ENCODE measurements at places on chromosomes 16 and 17.

DNA sequence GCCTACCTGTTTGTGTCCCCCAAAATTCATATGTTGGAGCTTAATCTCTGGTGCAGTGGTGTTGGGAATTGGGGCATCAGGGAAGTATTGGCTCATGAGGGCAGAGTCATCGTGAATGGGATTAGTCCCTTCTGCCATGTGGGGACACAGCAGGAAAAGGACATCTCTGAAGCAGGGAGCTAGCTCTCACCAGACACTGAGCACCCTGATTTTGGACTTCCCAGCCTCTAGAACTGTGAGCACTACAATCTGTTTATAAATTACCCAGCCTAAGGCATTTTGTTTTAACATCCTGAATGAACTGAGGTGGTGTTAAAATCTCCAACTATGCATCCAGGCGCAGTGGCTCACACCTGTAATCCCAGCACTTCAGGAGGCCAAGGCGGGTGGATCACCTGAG, 206.0 kb downstream of the SEC14L1 start:
- DNase-seq: no peak

DNA sequence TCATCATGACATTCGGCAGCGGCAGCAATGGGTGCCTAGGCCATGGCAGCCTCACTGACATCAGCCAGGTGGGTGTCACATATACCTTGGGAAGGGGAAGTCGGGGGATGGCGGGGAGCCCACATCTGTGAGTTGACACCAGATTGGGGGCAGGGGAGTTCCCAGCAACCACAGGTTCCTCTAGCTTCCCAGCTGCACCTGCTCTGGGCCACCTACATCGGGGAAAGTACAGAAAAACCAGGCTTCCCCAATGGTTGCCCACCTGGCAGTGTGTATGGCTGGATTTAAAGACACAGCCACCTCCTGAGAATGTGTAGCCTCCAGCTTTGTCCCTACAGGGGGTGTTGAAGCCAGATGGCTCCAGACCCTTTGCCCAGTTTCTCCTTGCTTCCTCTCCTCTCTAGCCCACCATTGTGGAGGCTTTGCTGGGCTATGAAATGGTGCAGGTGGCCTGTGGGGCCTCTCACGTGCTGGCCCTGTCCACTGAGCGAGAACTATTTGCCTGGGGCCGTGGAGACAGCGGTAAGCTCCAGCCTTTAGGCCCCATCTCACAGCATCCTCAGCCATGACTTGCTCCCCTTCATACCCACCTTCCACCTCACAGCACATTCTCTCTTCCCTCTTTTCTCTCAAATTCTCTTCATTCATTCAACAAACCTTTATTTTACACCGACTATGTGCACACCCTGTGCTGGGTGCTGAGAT, 5.0 kb upstream of the TRAF4 start:
- DNase-seq: no peak

DNA sequence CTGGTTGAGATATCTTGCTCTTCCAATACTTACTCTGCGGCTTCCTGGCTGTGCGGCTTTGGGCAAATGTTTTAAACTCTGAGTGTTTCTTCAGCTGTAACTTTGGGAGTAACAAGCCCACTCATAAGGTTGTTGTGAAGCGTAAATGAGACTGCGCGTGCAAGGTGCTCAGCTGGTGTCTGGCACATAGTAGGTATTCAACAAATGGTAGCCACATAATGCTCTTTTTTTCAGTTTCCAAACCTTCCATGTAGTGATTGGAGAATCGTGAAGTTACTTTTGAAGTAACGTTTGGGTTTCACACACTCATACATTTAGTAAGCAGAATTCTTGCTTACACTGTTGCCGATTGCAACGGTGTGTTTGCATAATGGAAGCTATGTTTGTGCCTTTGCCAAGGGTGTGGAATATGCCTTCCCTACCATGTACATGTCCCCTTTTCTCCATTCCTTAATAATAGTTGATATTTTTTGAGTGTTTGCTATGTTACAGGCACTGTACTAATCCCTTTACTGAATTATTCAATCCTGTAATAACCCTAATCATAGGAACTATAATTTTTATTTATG, 829 bp downstream of the DHRS7B start:
- DNase-seq: no peak

DNA sequence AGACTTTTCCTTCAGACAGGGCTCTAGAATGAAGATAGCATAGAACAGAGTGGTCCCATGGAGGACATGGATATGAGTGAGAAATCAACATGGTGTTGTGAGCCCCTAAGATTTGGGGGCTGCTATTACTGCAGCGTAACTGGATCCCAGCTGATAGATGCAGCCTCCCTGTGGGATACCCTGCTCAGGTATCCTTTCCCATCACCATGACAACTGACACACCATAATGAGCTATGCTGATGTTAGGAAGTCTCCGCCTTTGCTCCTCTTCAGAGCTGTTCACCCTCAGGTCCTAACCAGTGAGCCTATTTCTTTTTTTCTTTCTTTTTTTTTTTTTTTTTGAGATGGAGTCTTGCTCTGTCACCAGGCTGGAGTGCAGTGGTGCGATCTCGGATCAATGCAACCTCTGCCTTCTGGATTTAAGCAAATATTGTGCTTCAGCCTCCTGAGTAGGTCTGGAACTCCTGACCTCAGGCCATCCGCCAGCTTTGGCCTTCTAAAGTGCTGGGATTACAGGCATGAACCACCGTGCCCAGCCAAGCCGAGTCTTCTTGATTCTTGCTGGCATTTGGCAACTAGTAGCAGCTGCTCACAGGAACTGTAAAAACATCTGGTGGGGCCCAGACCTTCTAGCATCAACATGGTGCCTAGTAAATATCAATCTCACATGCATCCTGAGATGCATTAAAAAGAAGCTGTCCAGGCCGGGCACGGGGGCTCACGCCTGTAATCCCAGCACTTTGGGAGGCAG, 17.1 kb downstream of the STX4 start:
- no peak for DNase-seq

DNA sequence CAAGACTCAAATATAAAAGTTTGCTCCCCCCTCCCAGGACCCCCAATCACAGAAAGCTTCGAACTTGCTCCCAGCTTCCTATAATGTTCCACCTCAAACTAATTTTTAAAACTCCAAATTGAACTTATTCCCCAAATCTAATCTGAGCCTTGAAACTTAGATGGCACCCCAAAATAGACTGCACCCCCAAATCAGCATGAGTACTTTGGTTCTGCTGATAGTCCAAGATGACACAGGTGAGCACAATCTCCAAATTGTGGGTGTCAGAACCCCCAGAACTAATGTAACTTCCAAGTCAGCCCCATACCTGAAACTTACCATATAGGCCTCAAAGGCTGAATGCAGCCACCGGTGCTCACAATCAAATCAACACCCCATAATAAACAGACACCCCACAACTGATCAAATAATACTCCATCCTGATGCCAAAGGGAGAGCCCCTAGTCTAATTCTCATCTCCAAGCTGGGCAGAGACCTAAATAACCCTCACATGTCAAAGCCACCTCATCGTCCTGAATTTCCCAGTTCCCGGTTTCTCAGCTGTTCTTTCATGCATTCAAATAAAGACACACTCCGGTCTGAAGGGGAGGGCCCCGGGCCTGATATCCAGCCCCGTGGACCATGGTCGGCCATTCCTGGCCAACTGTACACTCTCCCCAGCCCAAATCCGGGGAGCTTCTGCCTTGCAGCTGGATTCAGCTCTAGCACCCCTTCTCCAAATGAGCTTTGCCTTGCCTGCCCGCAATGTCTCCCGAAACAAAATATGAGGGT, 1.8 kb upstream of the BCL6B start:
- DNase-seq: peak; percentile 56

DNA sequence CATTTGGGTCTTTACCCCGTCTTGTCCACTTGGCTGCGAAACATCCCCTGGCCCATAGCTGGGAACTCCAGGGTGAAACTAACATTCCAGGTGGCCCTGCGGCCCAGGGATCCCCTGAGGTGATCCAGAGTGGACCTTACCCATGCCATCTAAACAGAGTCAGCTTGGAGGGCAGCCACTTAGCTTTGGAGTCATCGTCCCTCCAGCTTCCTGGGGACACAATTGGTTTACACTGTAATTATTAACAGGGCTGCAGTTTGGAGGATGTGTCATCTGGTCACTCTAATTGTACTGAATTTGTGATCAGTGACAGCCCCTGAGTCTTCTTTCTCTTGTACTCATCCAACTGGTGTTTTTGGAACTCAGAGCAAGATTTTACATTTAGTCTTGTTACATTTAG, 149.9 kb downstream of the ENGASE start:
- no peak for DNase-seq

DNA sequence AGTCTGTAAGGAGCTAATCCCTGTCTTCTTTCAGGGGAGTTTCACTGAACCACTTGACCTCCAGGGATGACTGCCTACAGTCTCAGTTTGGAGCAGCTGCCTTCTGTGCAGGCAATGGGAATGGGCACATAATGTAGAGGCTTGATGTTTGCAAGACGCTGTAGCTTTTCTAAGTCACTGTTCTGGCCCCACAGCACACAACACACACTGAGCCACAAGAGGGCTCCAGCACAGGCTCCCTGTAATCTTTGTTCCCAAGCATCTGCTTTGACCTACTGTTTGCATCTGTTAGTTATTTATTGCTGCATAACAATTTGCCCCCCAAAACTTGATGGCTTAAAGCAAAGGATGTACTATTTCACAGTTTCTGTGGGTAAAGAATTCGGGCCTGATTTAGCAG, 419.0 kb upstream of the ASIC2 start:
- peak; percentile 71 for DNase-seq

GRCh38 chr17:80795754-80796153, 195.9 kb upstream of the CHMP6 start:
- DNase-seq: peak; percentile 38

DNA sequence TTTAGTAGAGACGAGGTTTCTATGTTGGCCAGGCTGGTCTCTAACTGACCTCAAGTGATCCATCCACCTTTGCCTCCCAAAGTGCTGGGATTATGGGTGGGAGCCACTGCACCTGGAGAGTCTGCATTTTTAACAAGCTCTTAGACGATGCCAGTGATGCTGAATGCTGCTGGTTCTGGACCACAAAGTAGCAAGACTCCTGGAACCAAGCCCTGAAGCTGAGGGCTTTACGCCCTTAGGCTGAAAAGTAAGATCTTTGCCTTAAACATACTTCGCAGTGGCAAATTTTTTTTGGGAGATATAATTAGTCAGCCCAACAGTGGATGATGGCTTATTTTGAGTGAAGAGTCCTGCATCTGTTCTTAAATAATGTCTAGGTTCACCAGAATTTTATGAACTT, 14.0 kb downstream of the METTL9 start:
- no peak for DNase-seq

- peak; percentile 80 for DNase-seq
Observed at GRCh38 chr17:45745601-45746494, 38.3 kb upstream of the CRHR1 start.

GRCh38 chr16:5415123-5415522, 317.5 kb upstream of the EEF2KMT start:
- peak; percentile 69 for DNase-seq

DNA sequence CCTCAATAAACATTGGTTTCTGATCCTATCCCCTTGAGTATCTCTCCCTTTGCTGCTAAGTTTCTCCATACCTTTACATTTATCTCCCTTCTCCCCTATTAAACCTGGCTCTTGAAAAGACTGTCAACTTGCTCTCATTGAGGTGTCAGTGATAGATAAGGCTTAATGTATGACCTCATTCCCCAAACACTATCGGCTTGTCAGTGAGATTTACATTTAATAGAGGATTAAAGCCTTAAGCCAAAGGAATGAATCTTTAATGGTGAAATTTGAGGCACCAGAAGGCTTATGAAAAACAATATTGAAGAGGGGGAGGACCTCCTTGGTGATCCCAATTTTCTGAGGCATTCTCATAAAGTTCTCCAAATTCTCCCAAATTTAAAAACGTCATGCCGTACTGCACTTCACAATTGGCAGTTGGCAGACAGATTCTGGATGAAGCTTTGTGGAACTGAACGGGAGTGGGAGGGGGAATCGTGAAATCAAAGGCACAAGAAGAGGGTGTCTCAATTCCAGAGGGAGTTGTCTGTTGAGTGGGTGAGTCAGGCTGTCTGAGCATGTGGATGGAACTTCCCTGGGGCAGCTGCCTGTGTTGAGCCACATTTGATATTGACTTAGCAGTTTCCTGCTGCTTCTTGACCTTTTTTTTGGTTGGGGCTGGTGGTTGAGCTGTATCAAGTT, 478.8 kb downstream of the NPIPA7 start:
- peak; percentile 70 for DNase-seq

DNA sequence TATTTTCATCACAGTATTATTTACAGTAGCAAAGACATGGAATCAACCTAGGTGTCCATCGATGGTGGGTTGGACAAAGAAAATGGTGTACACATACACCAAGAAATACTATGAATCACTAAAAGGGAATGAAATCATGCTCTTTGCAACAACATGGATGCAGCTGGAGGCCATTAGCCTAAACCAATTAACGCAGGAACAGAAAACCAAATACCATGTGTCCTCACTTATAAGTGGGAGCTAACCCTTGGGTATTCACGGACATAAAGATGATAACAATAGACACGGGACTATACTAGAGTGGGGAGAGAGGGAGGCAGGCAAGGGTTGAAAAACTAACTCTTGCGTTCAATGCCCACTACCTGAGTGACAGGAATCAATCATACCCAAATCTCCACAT, 41.0 kb downstream of the MRPS23 start:
- peak; percentile 7 for DNase-seq

GRCh38 chr17:9890124-9890523, 14.9 kb downstream of the RCVRN start:
- peak; percentile 96 for DNase-seq

DNA sequence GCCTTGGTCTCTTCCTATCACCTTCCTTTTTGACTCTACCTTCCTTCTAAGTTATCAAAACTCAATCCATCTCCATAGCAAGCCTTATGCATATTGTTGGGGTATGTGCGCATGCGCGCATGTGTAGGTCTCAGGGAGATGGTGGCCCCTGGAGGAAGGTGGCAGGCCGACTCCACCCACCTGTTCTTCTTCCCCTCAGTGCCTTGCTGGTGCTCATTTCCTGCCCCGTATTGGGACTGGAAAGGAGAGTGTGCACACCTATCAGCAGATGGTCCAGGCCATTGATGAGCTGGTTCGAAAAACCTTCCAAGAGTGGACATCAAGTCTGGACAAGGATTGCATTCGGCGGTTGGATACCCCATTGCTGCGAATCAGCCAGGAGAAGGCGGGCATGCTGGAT, 25.2 kb downstream of the DNAH2 start:
- no peak for DNase-seq

- no peak for DNase-seq
Observed at GRCh38 chr16:62701426-62701825, 665.2 kb upstream of the CDH8 start.

- no peak for DNase-seq
Observed at GRCh38 chr16:27289669-27290068, 21.1 kb upstream of the NSMCE1 start.

GRCh38 chr16:58421059-58421458, 28.8 kb downstream of the GINS3 start:
- DNase-seq: no peak

All from endodermal cell (in vitro differentiated cells).